ENCODE measurements at places on chromosomes 11 and 22. TPM values are rescaled to one million over a fixed set of nuclear protein-coding genes. Genes with fewer than 3 reads are reported as not detected.

Gene FOLR2
- not detected for total RNA-seq

Gene CALCB
- not detected for total RNA-seq

DNA sequence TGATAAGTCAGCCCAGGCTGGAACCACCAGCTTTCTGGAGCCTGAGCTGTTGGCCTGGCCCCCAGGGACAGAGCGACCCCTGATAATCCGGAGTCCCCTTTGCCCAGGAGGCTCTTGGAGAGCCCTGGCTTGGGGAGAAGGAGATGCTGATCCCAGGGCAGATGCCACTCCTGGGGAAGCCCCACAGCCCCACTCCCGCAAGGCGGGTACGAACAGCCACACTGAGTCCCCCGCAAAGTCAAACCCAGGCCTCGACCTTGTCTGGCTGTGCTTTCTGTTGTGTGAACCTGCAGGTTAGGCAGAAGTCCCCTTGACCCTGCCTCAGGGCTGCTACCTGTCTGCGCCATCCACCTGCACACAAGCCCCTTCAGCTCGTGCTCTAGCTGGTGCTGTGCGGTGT lies 108.0 kb downstream of the KCNQ1OT1 start:
- no peak for DNase-seq

GRCh38 chr11:20364341-20364792 lies 853 bp downstream of the HTATIP2 start:
- no peak for DNase-seq

Gene FZD4
- total RNA-seq = 4.1 TPM

GRCh38 chr11:124876818-124877630 lies 11.8 kb downstream of the ROBO3 start:
- DNase-seq = no peak

GRCh38 chr11:22203281-22203680 lies 10.4 kb downstream of the ANO5 start:
- no peak for DNase-seq

Gene EHD1
- 77.2 TPM for total RNA-seq

Gene DDX25
- 2.3 TPM for total RNA-seq

All from neural crest cell (in vitro differentiated cells).